Activated CD4-positive, alpha-beta T cell treated with anti-CD3 and anti-CD28 coated beads, Interleukin-2, amount 50 U/mL, for 24 hours (primary cell): ENCODE measurements at places on chromosomes 4 and X.

DNA sequence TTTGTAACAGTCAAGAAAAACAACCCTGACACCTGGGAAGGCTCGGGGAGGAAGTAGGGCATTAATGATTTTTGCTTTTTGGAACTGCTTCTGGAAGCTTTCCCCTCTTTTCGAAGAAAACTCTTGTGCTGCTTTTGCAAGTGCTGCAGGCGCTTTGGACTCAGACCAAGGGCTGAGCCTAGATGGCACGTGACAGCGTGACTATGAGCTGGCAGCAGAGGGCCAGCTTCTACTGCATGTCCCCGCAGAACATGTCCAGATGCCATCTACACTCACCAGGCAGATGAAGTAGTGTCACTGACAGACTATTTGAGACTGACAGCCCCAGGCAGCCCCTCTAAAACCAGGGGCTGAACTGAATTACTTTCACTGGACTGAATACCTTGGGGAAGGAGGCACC, 6.2 kb downstream of the NR0B1 start:
- DNase-seq = no peak

DNA sequence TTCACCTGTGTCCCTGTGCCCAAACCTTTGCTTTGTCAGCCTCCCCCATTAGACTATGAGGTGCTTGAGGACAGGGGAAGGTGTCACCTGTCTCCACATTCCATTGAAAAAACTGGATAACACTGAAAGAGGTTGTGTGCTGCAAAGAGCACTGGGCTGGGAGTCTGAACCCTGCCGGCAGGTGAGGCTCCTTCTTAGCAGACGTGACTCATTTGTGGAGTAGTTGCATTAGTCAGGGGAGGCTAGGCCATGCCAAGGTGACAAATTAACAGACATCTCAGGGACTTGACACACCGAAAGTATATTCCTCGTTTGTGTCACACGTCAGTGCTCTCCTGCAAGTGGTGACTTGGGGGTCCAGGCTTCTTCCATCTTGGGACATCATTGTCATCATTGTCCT, 95.9 kb upstream of the STX18 start:
- DNase-seq = no peak

DNA sequence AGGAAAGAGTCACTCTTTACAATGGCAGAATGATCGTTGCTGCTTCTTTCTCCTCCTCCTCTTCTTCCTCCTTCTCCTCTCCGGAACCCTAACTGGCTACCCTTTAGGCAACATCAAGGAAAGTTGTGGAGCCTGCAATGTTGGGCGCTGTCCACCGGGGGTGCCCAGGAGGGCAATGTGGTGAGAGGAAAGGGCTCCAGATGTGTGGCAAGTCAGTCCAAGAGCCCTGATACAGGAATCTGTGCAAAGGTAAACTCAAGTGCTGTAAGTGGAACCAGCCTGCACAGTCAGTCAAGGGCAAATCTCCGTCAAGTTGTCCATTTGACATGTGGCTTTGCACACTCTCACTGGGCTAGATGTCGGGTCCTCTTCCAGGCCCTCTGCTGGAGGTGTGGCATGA, 2.8 kb downstream of the RTL5 start:
- no peak for DNase-seq

- peak; percentile 42 for DNase-seq
These were observed 605 bp downstream of the ANXA5 start for GRCh38 chr4:121696170-121696580.

DNA sequence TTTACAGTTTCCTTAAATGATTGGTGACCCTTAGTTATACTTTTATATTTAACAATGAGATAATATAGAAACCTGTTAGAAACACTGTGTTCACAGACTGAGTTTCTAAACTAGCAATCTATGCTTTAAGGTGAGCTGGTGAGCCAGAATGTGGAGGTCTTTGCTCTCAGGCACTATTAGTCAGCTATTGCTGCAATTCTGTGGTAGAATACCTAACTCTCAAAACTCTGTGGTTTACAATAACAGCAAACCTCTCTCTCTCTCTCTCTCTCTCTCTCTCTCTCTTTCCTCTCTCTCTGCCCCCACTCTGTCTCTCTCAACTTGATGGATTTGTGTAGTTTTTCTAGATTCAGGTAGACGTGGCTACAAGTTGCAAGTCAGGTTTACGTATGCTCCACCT, 17.6 kb upstream of the LCORL start:
- no peak for DNase-seq

- no peak for DNase-seq
These were observed 81.6 kb upstream of the ADRA2C start for GRCh38 chr4:3684546-3684945.

GRCh38 chr4:7067452-7068278, at the start of gene GRPEL1:
GRPEL1 (minus strand) TSS chr4:7068064; CDS start chr4:7068032, 32 bp downstream.
- peak; percentile 100 for DNase-seq

DNA sequence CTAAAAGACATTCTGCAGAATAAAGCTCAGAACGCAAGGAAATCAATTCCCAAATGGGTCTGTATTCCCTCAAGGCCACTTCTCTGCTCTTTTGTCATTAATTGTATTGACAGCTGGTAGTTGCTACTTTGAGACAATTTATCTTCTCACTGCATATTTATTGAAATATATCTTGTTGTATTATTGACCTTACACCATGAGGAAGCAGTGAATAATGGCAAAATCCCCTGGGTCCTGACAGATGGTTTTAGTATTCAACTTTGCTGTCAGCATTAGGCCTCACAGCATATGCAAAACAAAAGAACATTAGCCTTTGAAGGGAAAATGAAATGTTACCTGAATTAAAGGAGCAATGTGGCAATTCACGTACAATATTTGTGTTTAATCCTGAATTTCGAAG, 406.1 kb upstream of the TRAM1L1 start:
- DNase-seq = no peak

- DNase-seq = no peak
These were observed 92.5 kb upstream of the SLC34A2 start for GRCh38 chr4:25563071-25563564.

- DNase-seq = no peak
These were observed 393.5 kb downstream of the KCNIP4 start for GRCh38 chr4:21555083-21555482.
